Activated CD4-positive, CD25-positive, alpha-beta regulatory T cell (primary cell): ENCODE measurements at places on chromosomes 3 and 15.

DNA sequence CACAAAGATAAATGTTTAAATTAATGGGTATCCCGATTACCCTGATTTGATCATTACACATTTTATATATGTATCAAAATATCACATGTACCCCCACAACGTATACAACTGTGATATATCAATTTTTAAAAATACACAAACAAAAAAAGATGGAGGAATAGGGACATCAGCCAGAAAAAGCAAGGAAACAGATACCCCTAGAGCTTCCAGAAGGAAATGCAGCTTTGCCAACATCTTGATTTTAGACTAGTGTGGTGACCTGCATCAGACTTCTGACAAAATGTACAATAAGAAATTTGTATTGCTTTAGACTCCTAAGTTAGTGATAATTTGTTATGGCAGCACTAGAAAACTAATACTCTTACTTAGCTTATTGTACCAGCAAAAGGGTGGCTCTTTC, 483.8 kb downstream of the TUSC7 start:
- no peak for DNase-seq

DNA sequence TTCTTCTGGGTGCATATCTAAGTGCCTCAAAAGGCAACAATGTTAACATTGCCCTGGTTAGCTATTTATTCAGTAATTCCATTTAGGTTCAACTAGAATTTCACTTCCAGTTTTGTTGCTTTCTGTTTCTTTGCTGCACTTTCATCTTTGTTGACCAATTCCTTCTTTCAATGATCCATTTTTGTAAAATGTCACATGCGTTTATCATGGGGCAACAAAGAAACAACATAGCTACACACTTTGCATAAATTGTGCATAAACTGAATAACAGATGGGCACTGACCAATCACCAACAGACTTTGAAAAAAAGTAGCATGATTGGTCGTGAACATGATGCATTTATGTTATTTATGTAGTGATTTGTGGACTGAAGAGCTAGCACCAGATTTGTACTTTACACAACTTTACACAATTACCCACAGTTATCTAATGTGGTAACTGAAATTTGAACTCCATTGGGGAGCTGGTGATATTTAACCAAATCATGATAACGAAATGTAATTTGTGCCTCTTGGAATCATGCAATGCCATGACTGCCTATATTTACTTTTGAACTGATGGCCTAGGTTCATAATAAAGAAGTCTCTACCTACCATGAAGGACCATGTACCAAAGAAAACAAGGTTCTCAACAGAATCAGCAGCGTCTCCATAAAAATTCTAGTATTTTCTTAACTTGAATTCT, 7.1 kb upstream of the CPOX start:
- no peak for DNase-seq

GRCh38 chr15:38691377-38691776, 126.8 kb upstream of the RASGRP1 start:
- no peak for DNase-seq

GRCh38 chr3:197533927-197534725, 21.6 kb downstream of the BDH1 start:
- DNase-seq, result no peak

- DNase-seq, result no peak
These were observed 258.7 kb downstream of the SLCO3A1 start for GRCh38 chr15:92112180-92112579.

GRCh38 chr3:141370065-141370533, 1.8 kb downstream of the ZBTB38 start:
- DNase-seq, result peak; percentile 22

DNA sequence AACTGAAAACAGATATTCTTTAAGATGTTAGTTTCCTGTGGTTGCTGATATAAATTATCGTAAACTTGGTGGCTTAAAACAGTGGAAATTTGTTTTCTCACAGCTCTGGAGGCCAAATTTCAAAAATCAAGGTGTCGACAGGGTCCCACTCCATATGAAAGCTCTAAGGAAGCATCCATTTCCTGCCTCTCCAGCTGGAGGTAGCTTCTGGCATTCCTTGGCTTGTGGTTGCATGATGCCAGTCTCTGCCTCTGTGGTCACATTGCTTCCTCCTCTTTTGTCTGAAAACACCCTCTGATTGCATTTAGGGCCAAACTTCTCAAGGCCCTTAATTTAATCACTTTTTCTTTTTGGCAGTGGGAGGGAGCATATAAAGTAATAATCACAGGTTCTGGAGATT, 96.8 kb downstream of the PPM1L start:
- no peak for DNase-seq

DNA sequence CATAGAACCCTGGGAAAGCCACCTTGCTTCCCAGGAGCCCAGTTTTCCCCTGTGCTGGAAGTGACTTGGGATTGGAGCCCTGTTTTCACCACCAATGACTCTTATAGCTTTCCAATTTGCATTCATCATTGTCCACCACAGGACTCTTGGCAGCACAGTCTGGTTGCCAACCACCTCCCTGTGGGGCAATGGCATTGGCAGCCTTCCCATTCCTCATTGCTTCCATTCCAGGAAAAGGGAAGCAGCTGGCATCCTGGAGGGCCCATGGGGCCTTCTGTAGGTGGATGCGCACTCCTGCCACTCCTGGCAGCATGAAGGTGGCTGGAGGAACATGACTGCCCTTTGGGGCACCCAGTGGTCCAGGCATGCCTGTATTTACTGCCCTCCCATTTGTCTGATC, 57.7 kb downstream of the FEM1B start:
- no peak for DNase-seq

DNA sequence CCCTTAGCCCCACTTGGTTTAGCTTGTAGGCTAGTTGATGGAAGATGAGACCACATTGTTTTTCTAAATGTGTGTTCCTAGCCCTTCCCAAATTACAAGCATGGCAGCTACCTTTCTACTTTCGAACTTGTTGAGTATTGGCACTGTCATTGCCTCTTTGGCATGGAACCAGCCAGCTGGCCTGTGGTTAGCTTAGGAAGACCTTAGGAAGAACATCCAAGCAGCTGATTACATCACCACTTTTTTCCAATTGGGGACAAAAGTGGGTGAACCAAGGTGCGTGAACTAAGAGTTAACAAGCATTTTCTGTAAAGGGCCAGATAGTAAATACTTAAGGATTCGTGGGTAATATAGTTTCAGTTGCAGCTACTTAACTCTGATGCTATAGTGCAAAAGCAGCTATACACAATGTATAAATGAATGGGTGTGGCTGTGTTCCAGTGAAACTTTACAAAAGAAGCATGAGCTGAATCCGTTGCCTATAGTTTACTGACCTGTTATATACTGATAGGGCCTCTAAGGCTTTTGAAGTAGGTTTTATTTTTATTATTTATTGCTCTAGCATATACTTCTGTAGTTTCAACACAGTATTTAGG, 8.5 kb downstream of the KLHL18 start:
- no peak for DNase-seq

GRCh38 chr3:69343875-69344274, 42.0 kb downstream of the FRMD4B start:
- no peak for DNase-seq

- DNase-seq, result no peak
These were observed 131.2 kb downstream of the CTNNB1 start for GRCh38 chr3:41330465-41330864.

GRCh38 chr3:172617013-172617706, 93.7 kb downstream of the NCEH1 start:
- DNase-seq, result no peak

DNA sequence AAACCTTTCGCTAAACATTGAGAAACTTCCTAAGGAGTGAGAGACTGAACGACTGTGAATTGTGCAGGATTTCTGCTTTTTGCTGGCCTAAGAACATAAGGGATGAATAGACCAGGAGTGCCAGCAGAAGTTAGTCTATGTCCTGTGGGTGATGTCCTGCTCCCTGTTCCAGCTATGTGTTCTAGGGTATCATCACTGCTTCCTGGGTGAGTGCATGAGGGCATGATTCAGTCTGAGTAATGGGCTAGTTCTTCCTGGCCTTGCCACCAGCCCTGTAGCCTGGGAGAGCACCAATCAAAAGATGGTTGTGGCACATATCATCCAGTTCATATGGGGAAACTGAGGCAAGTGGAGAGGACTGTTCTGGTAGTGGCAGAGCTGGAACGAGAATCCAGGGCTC, 153.9 kb upstream of the TPM1 start:
- no peak for DNase-seq

DNA sequence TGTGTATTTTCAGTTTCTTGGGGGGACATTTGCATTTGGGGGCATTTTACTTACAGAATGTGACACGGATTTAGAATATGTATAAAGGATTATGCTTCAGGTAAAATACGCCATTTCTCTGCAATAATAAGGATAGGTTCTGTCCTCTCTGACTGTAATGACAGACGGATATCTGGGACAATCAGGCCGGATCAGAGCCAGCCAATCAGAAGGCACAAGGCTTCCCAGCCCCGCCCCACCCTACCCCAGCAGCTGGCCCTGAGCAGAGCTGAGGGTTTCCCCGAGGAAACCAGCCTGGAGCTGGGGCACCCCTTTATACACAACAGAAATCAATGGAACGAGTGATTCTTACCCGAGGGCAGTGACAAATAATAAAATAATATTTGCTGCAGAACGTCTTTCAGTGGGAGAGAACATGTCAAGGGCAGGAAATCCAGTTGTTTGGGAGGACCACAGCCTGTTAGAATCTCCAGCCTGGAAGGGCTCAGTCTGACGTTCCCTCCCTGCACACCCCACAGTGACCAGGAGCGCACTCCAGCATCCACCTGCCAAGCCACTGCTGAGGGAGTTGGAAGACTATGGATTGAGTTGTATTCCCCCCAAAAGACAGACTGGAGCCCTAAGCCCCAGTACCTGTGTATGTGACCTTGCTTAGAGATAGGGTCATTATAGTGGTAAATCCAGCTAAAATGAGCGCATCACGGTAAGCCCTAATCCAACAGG, 30.3 kb upstream of the SEC13 start:
- no peak for DNase-seq

DNA sequence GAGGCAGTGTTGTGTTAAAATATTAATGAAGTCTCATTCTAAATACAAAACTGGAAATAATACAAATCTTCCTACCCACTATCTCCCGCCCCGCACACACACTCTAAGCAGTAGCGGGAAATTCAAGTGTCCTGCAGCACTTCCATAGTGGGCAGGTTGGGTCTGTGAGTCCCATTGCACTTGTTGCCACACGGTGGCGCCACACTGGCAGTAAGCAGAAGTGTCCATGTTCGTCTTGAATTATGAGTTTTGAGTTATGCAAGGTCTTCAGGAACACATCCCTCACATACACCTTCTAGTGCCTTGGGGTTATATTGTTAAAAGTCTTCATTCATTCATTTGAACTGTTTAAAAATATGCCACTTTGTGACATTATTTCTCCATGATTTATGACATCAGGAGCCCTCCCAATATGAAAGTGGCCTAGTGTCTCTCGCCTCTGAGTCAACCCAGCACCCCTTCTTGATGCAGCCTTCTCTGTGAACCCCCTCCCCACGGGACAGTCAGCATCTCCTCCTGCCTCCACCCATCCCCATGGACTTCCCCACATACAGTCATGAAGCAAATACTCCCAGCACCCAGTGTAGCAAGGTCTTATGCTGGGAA, 17.6 kb upstream of the CCDC174 start:
- no peak for DNase-seq
